ENCODE measurements at places on chromosomes 1 and 21.

- no peak for DNase-seq
These were observed at the start of gene HES2 for GRCh38 chr1:6419804-6420453. Gene HES2 (minus strand): TSS chr1:6419919. CDS start chr1:6419820, 99 bp downstream.

DNA sequence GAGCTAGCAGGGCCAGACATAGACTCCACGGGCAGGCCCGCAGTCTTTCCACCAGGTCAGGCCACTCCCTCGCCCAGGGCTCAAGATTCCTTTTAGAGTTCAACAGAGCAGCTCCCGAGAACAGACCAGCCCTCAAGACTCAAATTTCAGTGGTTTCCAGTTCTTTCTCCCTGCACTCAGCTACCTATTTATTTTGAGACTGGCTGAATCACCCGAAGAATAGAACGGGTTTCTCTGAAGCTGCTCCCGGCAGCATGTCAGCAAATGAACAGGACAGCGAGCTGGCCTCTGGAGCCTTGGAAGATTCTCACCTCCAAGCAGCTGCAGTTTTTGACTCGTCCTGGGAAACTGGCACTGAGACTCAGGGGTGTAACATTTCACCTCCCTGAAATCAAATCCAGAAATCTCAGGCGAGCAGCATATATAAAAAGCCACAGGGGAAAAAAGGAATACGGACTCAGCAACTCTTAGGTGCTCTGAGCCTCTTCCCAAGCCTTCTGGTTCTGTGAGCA is 177.9 kb downstream of the CLIC6 start:
- no peak for DNase-seq

DNA sequence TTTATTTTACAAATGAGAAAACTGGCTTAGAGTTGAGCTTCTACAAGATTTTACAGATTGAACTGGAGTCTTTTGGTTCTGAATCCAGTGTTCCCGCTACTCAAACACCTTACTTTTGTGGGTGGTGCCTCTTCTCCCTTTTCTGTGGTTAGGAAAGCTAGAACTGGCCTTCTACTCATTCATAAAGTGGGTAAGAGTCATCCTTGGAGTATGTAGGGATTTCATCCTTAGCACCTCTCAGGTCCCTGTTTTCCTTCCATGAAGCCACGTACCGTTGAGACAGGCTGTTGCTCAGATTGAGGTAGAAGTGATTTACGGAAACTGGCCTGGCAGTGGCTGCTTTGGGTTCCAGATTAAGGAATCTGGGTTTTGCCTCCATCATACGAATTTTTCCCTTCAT is 35.8 kb downstream of the WNT4 start:
- DNase-seq = no peak

GRCh38 chr1:175679981-175680652 is 63.3 kb downstream of the TNR start:
- DNase-seq = no peak

GRCh38 chr1:204314893-204315658 is 44.7 kb downstream of the PLEKHA6 start:
- no peak for DNase-seq

DNA sequence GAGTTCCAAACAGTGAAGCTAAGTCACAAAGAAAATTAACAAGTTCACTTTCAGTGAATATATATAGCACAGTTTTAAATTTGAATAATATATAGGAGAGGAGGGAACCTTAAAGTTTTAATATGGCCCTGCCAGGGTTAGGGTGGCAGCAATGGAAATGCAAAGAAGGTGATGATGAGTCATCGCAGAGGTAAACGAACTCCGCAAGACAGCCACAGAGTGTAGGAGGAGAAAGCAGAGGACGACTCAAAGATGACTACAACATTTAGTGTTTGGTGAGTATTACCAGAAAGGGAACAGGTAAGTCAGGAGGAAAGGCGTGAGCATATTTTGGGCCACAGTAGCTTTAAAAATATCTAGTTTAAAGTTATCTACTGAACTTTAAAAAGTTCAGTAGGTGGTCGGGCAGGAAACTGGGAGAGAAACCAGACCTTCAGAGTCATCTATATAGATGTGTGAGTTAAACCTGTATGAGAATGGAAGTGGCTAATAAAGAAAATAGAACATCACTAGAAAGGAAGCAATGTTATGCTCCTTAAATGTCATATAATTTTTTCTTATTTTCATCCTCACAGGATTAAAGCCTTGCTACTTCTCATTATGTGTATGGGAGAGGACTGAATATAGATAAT is 75.7 kb downstream of the UCHL5 start:
- DNase-seq = no peak

- no peak for DNase-seq
These were observed 133.0 kb downstream of the ETS2 start for GRCh38 chr21:38938769-38939168.

- DNase-seq = no peak
These were observed 19.4 kb downstream of the ABCG1 start for GRCh38 chr21:42238185-42238934.

GRCh38 chr1:116375887-116376728 is 3.1 kb downstream of the ATP1A1 start:
- no peak for DNase-seq

- DNase-seq = no peak
These were observed 13.9 kb downstream of the ADAM30 start for GRCh38 chr1:119882132-119883049.

GRCh38 chr1:105492921-105493320 is 1563.6 kb upstream of the PRMT6 start:
- DNase-seq = no peak

Measured in cortex of kidney (tissue), 1 donor.